ENCODE measurements at places on chromosomes 6 and 20.

DNA sequence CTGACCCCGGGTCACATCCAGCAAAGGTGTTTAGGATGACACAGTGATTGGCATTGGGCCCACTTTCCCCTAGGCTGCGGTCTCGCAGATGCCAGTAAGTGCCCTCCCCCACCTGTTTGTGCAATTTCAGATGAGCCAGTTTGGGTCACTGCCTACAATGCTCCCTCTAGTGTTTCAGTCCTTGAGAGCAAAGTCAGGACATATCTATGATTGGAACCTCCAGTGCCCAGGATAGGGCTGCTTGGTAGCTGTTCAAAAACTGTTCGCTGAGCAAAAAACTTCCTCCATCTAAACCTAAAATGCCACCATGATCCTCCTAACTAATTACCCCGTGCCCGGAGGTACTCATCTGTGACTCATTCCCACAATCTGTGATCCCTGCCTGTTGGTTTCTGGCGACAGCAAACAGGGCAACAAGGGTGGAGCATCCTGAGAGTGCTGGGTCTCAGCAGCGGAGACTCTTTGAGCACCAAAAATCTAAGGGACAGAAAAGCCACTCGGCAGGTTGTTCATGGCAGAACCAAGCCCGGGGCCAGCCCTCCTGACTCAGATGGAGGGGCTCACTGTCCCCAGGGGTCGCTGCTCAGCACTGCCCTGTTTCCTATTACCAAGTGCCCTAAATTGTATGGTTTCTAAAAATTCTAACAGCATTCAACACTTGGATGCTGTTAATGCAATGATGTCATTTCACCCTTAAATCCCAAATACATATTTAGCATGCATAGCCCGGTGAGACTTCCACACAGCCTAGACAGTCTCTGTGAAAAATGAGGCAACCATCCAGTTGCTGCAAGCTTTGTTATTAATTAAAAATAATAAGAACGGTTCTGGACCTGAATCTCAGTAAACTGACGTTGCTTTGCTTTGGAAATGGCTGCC is 5.0 kb downstream of the VSX1 start:
- no peak for DNase-seq
- H3K27me3 ChIP-seq: peaks cover 57% of the 10 kb centered on the region
- no peaks in the 10 kb centered on the region for H3K36me3 ChIP-seq
- H3K4me3 ChIP-seq: peak overlapping the region; percentile 19

DNA sequence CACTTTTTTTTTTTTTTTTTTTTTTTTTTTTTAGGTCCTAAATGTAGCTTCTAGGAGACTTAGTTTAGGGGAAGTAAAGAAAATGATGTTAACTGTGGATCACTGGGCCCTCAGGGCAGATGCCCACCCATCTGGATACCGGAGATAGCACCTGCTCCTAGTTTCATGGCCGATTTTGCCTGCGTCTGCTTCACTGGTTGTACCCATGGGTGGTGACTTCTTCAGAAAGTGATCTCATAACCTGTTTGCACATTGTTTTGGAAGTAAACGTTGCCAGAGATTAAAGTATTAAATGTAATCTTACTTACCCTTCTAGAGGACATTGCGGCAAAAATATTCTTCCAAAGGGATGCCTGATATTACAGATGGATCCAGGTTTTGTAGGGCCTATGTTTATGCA is 79.8 kb upstream of the SGK1 start:
- peaks cover 14% of the 10 kb centered on the region for H3K4me1 ChIP-seq
- DNase-seq: no peak
- H3K36me3 ChIP-seq: no peaks in the 10 kb centered on the region
- H3K27ac ChIP-seq: no peak overlapping the region
- H3K27me3 ChIP-seq: no peaks in the 10 kb centered on the region

GRCh38 chr6:130587778-130588520 is 222.1 kb downstream of the TMEM200A start:
- no peaks in the 10 kb centered on the region for H3K4me1 ChIP-seq
- H3K27ac ChIP-seq: no peak overlapping the region
- no peaks in the 10 kb centered on the region for H3K36me3 ChIP-seq

DNA sequence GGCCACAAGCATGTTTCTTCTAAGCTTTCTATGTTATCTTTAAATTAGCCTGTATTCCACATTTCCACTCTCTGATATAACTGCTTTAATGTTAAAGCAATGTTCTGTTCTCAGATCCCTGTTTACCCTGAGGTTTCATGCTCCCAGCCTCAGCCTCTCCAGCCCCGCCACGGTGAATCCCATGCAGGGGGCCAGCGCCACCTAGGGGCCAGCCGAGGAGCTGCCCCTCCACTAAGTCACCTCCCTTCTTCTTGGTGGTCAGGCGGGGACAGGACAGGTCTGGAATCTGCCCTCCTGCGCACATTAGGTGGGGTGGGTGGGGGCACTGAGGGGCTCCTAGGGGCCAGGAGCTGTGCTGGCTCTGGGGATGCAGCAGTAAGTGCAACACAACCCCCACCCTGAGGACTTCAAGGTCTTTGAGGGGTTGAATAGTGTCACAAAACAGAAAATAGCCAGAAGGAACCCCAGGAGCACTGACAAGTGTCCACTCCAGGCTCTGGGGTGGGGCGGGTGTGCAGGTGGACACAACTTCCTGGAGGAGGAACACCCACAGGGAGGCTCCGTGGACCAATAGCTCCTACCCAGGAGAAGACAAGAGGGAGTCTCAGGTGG is 61.6 kb downstream of the RAB44 start:
- H3K27ac ChIP-seq: peak overlapping the region; percentile 97
- H3K36me3 ChIP-seq: peaks cover 10% of the 10 kb centered on the region
- H3K4me3 ChIP-seq: peak overlapping the region; percentile 63
- peaks cover 56% of the 10 kb centered on the region for H3K4me1 ChIP-seq
- no peaks in the 10 kb centered on the region for H3K27me3 ChIP-seq
- DNase-seq: peak; percentile 79

- DNase-seq: no peak
- H3K27ac ChIP-seq: no peak overlapping the region
- no peaks in the 10 kb centered on the region for H3K36me3 ChIP-seq
- no peak overlapping the region for H3K4me3 ChIP-seq
Observed at GRCh38 chr6:163985710-163986109, 571.2 kb downstream of the QKI start.

DNA sequence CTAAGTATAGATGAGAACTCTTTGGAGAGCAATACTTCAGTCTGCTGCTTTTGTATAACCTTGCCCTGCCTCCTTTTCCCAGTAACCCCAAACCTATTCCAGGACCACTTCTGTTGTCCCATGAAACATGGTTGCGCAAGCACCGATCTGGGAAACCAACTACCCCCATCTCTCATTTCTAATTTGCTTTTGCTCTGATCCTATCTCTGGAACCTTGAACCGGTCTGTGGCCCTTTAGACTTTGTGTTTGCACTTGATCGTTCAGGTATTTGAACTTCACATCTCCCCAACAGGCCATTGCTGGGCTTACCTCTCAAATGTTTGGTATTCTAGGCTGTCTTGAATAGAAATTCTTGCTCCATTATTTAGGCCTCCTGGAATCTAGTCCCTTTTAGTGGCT is 25.0 kb downstream of the L3MBTL3 start:
- no peak for DNase-seq
- no peaks in the 10 kb centered on the region for H3K27me3 ChIP-seq
- H3K36me3 ChIP-seq: peaks cover 41% of the 10 kb centered on the region
- H3K4me1 ChIP-seq: peaks cover 22% of the 10 kb centered on the region
- H3K27ac ChIP-seq: no peak overlapping the region
- H3K4me3 ChIP-seq: no peak overlapping the region

DNA sequence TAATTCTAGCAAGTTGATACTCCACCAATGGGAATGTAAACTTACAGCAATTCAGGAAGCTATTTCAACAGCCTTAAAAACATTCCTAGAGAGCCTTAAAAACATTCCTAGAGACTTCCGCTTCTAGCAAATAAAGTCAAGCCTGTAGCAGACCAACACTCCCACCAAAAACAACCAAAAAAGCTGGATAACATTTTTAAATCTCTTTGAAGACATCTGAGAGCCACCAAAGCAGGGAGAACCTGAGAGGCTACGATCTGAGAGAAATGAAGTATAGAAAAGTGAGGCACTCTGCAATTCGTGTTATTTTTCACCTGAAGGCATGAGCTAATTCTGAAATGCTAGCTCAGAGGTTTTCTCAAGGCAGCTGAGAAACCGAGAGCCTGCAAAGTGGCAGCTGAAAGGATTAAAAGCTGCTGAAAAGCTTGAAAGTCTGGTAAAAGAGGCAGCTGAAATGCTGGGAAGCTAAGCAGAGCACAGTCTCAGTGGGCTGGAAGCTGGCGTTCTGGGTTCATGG is 20.9 kb downstream of the GPR63 start:
- no peak overlapping the region for H3K4me3 ChIP-seq
- H3K27ac ChIP-seq: no peak overlapping the region
- no peaks in the 10 kb centered on the region for H3K4me1 ChIP-seq
- no peak for DNase-seq
- H3K27me3 ChIP-seq: peaks cover 11% of the 10 kb centered on the region

GRCh38 chr6:19837511-19838441 is 606 bp downstream of the ID4 start:
- no peak overlapping the region for H3K4me3 ChIP-seq
- peaks cover 46% of the 10 kb centered on the region for H3K27me3 ChIP-seq
- H3K36me3 ChIP-seq: no peaks in the 10 kb centered on the region
- no peak overlapping the region for H3K27ac ChIP-seq
- peaks cover 9% of the 10 kb centered on the region for H3K4me1 ChIP-seq

DNA sequence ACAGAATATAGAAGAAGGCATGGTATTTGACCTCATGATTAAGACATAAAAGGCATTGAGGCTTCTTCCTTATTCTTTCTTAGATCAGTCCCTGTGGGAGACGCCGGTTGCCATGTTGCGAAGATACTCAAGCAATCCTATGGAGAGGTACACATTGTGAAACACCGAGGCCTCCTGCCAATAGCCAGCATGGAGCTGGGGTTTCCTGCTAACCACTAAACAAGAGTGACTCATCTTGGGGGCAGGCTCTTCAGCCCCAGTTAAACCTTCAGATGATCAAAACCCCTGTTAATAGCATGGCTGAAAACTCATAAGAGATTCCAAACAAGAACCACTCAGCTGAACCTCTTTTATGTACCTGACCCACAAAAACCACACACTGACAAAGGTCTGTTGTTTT is 478.8 kb downstream of the CD83 start:
- H3K36me3 ChIP-seq: no peaks in the 10 kb centered on the region
- H3K4me3 ChIP-seq: no peak overlapping the region
- peaks cover 25% of the 10 kb centered on the region for H3K4me1 ChIP-seq
- no peak overlapping the region for H3K27ac ChIP-seq

DNA sequence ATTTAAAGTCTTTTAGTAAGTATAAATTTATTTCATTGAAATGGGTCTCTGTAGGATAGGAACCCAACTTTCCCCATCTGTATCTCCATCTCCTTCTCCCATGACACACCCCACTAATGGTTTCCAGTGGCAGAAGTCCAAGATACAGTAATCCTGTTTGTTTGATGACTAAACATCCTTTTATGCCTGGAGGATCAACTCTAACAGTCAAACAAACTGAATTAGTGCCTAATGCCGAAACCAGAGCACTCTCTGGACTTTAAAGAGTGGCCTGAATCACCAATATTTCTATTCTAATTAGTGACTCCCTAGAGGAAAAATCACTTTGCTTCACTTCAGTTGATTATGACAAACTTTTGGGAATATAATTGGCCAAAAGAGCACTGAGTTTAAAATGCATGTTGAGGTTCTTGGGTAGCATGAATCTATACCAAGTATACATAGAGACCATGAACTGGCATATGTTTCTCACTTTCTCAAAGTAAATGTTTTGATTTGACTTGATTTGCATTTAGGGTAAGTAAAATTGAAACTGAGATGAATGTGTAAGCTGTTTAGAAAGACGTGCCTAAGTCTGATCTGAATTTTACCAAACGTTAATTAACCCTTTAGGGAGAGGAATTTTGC is 776.4 kb upstream of the NRSN1 start:
- no peaks in the 10 kb centered on the region for H3K4me1 ChIP-seq
- no peaks in the 10 kb centered on the region for H3K36me3 ChIP-seq
- DNase-seq: no peak
- no peaks in the 10 kb centered on the region for H3K27me3 ChIP-seq

GRCh38 chr6:140636271-140636907 is 1261.9 kb upstream of the CITED2 start:
- peaks cover 10% of the 10 kb centered on the region for H3K4me1 ChIP-seq
- H3K36me3 ChIP-seq: no peaks in the 10 kb centered on the region
- H3K27me3 ChIP-seq: no peaks in the 10 kb centered on the region
- H3K27ac ChIP-seq: no peak overlapping the region
- DNase-seq: no peak
- no peak overlapping the region for H3K4me3 ChIP-seq

DNA sequence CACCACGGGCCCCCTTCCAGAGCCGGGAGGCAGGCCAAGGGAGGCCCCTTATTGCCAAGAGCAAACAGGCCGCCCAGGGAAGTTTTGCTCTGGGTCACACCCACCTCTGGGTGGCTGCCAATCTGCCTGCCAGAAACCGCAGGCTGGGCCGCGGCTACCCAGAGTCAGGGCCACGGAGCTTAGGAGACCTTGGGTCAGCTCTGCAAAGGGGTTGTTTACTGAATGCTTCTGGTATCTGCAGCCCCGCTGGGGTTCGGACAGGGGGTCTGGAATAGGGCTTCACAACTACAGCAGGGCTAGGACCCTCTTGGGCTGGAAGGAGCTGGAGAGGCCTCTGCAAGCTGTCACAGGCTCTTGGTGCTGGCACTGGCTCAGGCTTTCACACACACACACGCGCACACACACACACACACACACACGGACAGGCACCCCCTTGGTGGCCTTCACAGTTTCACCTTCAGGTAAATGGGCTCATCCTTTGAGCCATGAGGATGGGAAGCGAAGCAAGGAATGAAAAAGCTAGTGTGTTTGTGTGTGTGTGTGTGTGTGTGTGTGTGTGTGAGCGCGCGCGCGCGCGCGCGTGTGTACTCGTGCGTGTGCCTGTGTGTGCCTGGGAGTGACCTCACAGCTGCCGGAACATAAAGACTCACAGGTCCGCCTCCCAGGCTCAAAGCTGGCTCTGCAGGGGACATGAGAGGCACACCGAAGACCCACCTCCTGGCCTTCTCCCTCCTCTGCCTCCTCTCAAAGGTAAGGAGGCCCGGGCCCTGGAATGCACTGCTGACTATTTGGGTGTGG is at the start of gene CCN5:
Gene CCN5 (plus strand): TSS at position 669 of the 798 bp plus-strand sequence. CDS start 22 bp downstream, at position 691.
- H3K36me3 ChIP-seq: no peaks in the 10 kb centered on the region
- peaks cover 6% of the 10 kb centered on the region for H3K27me3 ChIP-seq
- DNase-seq: no peak
- no peak within 1 kb of the TSS for H3K27ac ChIP-seq

All from activated B cell treated with CpG ODN at 0.5 μM for 24 hours (primary cell).